Activated T-helper 2 cell treated with anti-CD3 and anti-CD28 coated beads, Interferon-gamma antibody, Interleukin-2, Interleukin-4, amounts not matched to agents 10 μg/mL and 5 μg/mL and 100 μg/mL, durations not matched to agents 14 hours and 24 hours and 36 hours (primary cell): ENCODE measurements at places on chromosomes 5 and 9. TPM values are rescaled to one million over a fixed set of nuclear protein-coding genes. Genes with fewer than 3 reads are reported as not detected.

GRCh38 chr5:38556599-38557307 lies at the start of gene LIFR:
TSS of gene LIFR (minus strand) at chr5:38556646. CDS start at chr5:38530647, 25,999 bp downstream.
- peak; percentile 37 for DNase-seq

GRCh38 chr9:76772686-76773445 lies 8.6 kb downstream of the PCA3 start:
- no peak for DNase-seq

DNA sequence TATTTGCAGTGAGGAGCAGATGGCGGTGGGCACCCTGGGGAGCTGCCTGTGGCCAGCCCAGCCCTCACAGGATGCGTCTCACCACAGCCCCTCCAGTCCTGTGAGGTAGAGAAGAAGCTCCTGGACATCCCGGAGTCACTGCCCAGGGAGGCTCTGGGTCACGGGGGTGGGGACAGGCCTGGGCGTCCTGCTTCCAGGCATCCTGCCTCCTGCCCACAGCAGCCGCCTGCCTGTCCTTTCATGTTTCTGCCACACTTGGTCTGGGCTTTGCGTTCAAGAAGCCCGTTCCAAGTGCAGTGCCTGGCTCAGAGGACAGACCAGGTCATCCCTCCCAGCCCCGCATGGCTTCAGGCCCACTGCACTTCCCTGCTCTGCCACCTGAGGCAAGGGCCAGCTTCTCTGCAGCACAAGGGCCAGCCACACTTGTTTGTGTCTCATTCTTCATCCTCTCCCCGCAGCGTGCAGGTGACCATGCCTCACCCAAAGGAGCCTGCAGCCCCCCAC lies 38.2 kb downstream of the ZDHHC11B start:
- no peak for DNase-seq

DNA sequence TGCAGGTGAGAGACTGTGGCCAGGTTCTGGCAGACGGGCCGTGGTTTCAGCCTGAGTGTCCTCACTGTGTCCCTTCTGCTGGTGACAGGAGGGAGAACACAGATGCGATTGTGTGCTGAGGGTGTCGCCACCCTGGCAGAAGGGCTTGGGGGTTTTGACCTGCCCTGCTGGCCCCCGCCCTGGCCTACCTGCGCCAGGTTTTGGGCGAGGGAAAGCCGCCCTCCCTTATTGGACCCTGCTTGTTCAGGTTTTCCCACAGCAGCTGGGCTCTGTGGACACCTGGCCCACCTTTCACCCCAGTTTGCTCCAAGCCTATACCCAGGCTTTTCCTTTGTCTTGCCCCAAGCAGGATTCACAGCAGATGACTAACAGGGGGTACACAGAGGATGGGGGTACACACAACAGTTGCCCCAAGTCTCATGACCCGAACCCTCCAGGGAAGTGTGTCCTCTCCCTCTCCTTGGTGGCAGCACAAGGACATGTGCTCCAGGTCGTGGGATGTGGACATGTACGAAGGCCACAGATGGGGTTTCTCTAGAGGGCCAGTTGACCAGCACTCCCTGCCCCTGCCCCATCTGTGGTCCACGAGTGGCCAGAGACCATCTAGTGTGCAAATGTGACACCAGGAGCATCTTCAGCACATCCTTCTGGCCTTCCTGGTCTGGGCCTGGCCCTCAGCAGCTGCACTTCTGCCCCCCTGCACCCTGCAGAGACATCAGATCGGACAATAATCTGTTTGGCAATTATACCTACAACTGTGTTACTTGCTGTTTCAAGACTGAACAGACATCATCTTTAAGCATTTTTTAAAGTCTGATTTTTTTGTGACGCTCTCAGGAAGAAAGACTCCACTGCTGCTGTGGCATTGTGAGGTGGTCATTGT lies 265.8 kb upstream of the IRX4 start:
- DNase-seq, result no peak

CSF1R gene
- total RNA-seq, result 0.18 and 0.27 TPM in 2 replicates

GRCh38 chr5:57338068-57338867 lies 144.3 kb downstream of the ACTBL2 start:
- DNase-seq, result no peak

SEC61B gene
- 208 and 223 TPM in 2 replicates for total RNA-seq

DNA sequence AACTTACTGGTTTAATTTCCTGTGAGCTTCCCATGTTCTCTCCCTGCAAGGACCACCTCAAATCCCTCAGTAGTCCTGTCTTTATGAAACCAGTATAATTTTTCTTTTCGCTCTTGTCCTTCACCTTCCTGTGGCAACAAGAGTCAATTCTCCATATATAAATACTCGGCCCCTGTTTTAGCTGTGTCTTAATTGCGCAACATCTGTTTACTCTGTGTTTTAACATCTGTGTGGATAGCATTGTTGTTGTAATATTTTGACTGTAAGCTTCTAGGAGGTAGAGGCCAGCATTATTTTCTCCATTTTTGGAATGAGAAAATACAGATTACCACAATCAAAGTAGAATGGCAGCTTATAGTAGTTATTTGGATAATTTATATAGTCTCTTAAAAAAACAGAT lies 30.2 kb upstream of the CDKN2B start:
- no peak for DNase-seq

CD180 gene
- 0.02 TPM in 2 replicates for total RNA-seq

BTNL8 gene
- total RNA-seq, result 0.18 and 0.25 TPM in 2 replicates

DNA sequence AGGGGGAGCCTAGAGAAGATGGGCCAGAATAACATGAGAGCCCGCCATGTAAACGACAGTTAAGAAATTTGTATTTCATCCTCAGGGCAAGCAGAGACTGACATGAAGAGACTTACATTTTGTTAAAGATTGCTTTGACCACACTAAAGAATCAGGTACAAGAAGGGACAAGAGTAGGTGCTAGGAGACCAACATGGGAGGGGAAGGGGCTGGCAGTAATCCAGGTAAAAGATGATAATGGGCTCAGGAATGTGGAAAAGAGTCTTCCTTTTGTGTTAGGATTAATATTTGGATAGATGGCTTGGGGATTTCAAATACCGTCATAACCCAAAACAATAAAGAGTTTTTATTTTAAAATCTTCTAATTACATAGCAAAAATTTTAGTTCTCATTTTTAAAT lies 137.3 kb downstream of the ZNF462 start:
- no peak for DNase-seq

GRCh38 chr5:62477801-62478200 lies 65.2 kb downstream of the IPO11 start:
- DNase-seq, result no peak

NUTM2F gene
- not detected in 2 replicates for total RNA-seq

- no peak for DNase-seq
Observed at GRCh38 chr9:83154087-83154736, 91.3 kb upstream of the RASEF start.

DNA sequence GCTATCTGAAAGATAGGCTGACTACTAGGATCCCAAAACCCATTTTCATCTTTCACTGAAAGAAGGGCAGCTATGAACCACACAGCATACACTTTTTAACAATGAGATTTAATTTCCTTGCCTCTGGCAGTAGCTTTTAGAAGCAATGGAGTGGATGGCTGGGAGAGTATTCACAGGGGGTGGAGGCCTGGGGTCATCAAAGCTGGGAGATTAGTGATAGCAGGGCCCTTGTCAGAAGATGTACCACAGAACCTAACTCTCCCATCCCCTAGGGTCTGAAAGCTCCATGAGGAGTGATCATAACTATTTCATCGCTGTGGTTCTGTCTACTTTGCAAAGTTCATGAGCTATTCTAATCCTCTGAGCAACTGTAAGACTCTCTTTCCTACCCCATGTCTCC lies 332.2 kb downstream of the PRELID2 start:
- no peak for DNase-seq

- no peak for DNase-seq
Observed at GRCh38 chr5:71576241-71576640, 10.9 kb upstream of the MCCC2 start.

SV2C gene
- total RNA-seq, result 0.05 and 0.32 TPM in 2 replicates

GRCh38 chr9:87442451-87442850 lies 55.2 kb upstream of the DAPK1 start:
- no peak for DNase-seq

DNA sequence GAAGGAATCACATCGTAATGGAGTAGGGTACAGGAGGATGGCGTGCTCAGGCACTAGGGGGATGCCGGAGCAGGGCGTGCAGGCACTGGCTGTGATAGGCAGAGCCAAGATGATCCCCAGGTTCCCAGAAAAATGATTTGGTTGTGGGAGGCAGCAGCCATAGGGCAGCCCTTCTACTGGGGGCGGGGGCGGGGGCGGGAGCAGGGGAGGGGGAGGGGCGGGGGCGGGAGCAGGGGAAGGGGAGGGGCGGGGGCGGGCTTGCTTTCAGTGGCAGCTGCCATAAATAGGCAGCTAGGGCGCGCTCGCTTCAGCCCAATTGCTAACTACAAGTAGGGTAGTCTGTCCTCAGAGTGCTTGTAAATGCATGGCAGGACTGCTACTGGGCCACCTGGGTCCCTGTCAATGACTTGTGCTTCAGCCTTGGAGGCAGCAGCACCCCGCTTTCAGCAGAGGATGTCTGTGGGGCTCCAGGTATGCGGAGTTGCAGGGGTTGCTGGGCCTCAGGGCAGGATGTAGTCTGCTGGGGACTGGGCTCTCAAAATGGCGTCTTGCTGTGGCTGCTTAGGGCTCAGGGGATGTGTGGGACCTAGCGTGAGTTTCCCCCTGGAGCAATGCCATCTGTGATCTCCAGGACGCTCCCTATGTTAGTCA lies 354.3 kb downstream of the RAB3C start:
- no peak for DNase-seq

- DNase-seq, result no peak
Observed at GRCh38 chr9:115378758-115379157, 260.8 kb upstream of the TNC start.

DNA sequence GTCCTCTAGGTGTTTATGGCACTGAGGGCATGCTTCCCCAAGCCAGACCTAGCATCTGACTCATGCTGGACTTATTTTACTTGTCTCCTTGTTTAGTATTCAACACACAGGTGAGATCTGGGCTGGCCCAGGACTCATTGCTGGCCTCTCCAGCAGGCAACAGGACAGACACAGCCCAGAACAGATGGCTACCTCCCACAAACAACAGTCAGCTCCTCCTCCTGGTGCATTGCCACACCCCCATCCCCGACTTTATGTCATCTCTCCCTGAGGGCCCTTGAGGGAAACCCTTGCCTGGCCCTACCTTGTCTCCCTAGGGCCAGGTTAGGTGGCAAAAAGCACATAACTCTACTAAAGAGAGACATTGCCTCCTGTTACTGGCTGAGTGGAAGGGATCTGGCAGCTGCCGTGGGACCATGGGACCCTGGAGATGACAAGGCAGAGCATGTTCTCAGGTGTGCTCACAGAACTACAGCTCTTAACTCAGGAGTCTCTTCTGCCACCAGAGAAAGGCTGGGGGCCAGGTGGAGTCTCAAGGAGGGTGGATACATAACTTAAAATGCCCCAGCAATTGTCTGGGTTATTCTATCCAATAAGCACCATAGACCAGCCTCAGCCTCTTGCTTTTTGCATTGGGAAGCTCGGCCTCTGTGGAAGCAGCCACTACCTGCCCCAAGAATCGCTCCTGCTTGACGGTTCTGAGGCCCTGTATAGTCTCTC lies 2.3 kb downstream of the ACSL6 start:
- DNase-seq, result no peak

ALDOB gene
- total RNA-seq, result not detected in 2 replicates

DNA sequence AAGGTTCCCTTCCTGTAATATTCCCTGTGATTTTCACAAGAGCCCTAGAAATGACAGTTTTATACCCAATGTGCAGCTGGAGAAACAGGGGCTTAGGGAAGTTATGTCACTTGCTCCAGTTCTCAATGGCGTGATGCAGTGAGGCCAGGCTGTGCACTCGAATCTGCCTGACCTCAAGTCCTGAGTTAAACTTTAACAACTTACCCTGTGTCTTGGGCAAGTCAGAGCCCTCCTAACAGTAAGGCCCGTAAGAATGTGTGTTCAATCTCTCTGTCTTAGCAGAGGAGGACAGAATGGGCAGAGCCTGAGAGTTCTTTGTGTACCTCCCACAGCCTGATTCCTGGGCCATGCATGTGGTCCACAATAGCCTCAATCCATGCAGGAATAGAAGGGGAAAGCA lies 181.1 kb downstream of the TRIM32 start:
- DNase-seq, result no peak

GRCh38 chr9:72480921-72481320 lies 40.5 kb upstream of the TMC1 start:
- no peak for DNase-seq

EDIL3 gene
- total RNA-seq, result not detected in 2 replicates

DNA sequence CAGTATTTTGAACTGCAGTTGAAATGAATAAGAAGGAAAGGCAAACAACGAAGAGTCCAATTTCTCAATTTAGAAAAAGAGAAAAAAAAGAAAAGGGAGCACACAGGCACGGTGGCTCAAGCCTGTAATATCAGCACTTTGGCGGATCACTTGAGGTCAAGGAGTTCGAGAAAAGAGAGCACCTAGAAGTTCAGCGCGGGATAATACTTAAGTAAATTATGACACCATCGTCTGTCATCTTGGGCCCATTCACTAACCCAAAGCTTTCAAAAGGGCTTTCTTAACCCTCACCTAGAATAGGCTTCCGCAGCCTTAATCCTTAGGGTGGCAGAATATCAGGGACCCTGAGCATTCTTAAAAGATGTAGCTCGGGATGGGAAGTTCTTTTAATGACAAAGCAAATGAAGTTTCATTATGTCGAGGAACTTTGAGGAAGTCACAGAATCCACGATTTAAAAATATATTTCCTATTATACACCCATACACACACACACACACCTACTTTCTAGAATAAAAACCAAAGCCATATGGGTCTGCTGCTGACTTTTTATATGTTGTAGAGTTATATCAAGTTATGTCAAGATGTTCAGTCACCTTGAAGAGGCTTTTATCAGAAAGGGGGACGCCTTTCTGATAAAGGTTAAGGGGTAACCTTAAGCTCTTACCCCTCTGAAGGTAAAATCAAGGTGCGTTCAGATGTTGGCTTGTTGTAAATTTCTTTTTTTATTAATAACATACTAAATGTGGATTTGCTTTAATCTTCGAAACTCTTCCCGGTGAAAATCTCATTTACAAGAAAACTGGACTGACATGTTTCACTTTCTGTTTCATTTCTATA lies 602 bp upstream of the CD274 start:
- DNase-seq, result no peak

ALG2 gene
- 39.5 and 41.7 TPM in 2 replicates for total RNA-seq

GRCh38 chr9:84971571-84971970 lies 302.0 kb downstream of the NTRK2 start:
- no peak for DNase-seq

DNA sequence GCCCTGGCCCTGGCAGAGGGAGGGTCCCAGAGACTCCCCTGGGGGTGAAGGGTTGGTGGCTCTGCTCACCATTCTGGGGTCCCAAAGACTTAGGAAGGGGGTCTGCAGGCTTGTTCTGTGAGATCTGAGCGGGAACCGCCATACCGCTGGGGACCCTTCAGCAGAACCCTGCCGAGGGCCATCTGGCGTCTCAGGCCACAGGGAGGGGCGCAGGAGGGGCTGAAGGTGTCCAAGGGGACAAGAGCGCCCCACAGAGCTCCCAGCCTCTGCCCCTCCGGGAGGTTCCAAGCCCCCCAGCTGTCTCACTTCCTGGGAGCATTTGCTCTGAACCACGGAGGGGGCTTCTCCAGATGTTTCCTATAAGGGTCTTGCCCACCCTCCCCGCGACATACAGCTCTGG lies 4.8 kb downstream of the FIBCD1 start:
- DNase-seq, result no peak

PTCD2 gene
- total RNA-seq, result 14.7 and 16.8 TPM in 2 replicates

GRCh38 chr5:159377653-159378052 lies 47.4 kb upstream of the IL12B start:
- no peak for DNase-seq

- DNase-seq, result no peak
Observed at GRCh38 chr5:160375166-160375565, 4.7 kb upstream of the C1QTNF2 start.
